Esophagus mucosa (tissue), 1 donor: ENCODE measurements at places on chromosomes 13 and 19. TPM values are rescaled to one million over a fixed set of nuclear protein-coding genes. Genes with fewer than 3 reads are reported as not detected.
A peak's percentile ranks its signal among the peaks of the same experiment; 100 is the strongest.

CTU1 gene
- total RNA-seq, result 5.3 TPM

GZMM gene
- total RNA-seq, result not detected

DNA sequence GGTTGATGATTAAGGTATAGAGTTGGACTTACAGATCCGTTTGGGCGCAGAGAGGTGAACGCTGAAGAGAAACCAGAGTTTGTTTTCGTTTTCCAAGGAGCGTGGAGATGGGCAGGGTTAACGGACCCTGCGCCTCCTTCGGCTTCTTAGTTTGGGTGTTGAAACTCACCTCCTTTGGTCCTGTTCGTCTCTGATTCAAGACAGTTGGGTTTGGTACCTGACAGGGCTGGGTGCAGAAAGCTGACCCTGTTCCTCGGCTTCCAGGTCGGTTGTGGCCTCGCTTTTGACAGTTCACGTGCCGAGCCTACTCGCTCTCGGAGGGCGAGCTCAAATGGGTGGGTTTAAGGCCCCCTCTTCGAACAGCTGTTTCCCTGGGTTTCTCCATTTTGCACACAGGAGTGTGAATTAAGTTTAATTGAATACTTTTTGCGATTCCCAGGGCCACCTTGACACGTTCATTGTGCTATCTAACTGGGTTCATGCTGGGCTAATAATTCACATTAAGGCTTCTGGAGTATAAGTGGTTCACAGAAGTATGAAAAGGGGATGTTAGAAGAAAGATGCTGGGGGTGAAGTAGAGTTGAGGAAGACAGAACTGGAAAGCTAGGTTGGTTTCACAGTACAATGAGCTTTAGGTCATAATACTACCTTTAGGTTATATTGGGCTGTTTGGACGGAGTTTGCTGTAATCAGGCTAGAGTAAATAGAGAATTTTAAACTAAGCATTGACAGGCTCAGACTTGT lies 638 bp downstream of the USPL1 start:
- no peak for ATAC-seq

DNA sequence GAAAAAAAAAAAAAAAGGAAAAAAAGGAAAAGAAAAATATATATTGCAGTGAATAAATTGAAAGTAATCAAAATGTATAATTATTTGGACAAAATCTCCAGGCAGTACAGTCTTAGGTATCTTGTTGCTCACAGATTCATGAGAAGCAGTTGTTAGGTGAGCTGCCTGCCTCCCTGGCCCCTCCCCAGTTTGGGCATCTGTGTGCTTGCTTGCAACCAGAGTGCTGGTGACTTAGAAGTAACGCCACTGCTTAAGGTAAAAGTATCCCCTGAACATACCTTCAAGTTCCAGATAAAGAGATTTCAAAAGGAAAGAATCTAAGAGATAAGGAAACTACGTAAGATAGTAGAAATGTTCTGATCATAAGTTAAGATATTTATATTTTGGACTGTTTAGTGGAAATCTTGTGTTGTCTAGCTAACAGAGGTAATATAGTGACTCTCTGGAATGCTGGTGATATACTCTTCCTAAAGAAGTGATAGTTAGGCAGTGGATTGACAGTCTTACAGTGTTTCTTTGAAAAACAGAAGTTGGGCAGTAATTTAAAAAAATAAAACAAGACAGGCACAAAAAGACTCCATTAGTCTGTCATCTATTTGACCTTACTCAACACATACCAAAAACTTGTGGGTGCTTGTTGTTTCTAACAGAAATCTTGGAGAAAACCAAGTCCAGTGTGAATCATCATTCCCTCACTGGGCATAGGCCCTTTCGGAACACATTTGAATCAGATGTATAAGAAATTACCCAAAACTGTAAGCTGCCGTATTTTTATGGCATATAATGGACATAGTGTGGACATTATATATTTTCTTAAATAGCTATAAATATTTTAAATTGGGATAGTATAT lies 38.3 kb upstream of the KCTD4 start:
- ATAC-seq, result peak; percentile 75

ZNF586 gene
- 9.4 TPM for total RNA-seq

SHISA7 gene
- total RNA-seq, result not detected
